ENCODE measurements at places on chromosomes 1 and 21. TPM values are rescaled to one million over a fixed set of nuclear protein-coding genes. Genes with fewer than 3 reads are reported as not detected.

SYNJ1 gene
- 6.6 TPM for total RNA-seq

TIAM1 gene
- total RNA-seq, result 67.8 TPM

ATP1A2 gene
- 20.7 TPM for total RNA-seq

STYXL2 gene
- 12.5 TPM for total RNA-seq

CENPF gene
- 26.8 TPM for total RNA-seq

RGS7 gene
- total RNA-seq, result 0.39 TPM

HES3 gene
- total RNA-seq, result not detected

MAP3K21 gene
- 1.5 TPM for total RNA-seq

SPRR1A gene
- 6.1 TPM for total RNA-seq

CD52 gene
- total RNA-seq, result 2.8 TPM

FCRL3 gene
- total RNA-seq, result 0.10 TPM

SLC45A3 gene
- 2.7 TPM for total RNA-seq

SLC44A3 gene
- total RNA-seq, result 1.8 TPM

CHD1L gene
- 30.8 TPM for total RNA-seq

SH2D5 gene
- total RNA-seq, result 0.30 TPM

SPRR2E gene
- 16.7 TPM for total RNA-seq

AMY1B gene
- total RNA-seq, result not detected

OR2T12 gene
- not detected for total RNA-seq

PODN gene
- 13.8 TPM for total RNA-seq

CFAP45 gene
- total RNA-seq, result 0.59 TPM

VAV3 gene
- total RNA-seq, result 39.3 TPM

MED8 gene
- total RNA-seq, result 31.5 TPM

URB2 gene
- total RNA-seq, result 8.5 TPM

DENND2C gene
- total RNA-seq, result 14.9 TPM

TFF3 gene
- total RNA-seq, result 5.1 TPM

ZNF593OS gene
- total RNA-seq, result not detected

Measured in skin of body (tissue), 3 donors.